ENCODE measurements at places on chromosomes 2 and 18.
A peak's percentile ranks its signal among the peaks of the same experiment; 100 is the strongest.

DNA sequence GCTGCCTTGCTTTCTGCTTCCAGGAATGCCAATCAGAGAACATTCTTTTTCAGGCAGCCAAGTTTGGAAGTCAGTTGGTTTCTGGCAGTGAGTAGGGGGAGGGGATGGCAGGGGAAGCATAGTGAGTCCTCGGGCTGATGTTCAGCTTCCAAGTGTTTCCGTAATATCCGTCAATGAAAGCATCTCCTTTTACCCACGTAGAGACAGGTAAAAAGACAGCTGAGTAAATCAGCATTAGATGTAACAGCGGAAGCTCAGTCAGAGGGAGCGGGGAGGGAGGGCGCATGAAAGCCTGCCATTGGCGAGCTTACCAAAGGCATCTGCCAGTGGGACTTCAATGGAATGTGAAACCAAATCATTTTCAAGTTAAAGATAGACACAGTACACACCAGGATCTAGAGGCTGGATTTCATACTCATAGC, 117.1 kb upstream of the DTNA start:
- no peak for DNase-seq

GRCh38 chr2:211867845-211868451, 670.7 kb downstream of the ERBB4 start:
- peak; percentile 66 for DNase-seq

- no peak for DNase-seq
These were observed 3.8 kb upstream of the IMP4 start for GRCh38 chr2:130338793-130339345.

- DNase-seq, result no peak
These were observed 241.7 kb downstream of the EPHA4 start for GRCh38 chr2:221330436-221330835.

DNA sequence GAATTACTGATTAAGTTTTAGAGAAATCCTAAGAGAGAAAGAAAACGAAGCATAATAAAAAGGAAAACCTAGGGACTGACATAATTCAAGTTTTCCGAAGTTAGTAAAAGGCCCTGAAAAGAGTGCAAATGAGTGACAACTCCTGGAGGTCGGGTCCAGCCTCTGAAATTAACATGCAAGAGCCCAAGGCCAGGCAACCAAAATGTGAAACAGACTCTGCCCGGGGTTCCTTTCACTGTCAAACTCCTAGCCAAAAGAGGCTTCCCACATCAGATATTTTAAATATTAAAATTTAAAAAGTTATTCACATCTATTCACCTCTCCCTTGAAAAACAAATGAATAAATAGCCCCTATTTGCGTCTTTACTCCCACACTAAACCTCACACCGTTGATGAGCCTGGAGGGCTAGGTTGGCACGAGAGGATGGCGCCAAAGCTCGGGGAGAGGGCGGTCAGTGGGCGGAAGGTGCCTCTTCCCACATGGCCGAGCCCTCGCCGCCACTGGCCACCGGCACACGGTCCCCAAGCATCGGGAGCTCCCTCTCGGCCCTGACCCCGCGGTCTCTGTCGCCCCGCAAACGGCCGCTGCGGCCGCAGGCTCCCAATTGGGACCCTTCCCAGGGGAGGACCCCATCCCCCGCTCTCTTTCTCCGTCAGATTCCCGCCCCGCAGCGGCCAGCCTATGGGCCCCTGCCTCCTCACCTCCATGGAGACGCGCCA, 630 bp downstream of the PPM1G start:
- no peak for DNase-seq

DNA sequence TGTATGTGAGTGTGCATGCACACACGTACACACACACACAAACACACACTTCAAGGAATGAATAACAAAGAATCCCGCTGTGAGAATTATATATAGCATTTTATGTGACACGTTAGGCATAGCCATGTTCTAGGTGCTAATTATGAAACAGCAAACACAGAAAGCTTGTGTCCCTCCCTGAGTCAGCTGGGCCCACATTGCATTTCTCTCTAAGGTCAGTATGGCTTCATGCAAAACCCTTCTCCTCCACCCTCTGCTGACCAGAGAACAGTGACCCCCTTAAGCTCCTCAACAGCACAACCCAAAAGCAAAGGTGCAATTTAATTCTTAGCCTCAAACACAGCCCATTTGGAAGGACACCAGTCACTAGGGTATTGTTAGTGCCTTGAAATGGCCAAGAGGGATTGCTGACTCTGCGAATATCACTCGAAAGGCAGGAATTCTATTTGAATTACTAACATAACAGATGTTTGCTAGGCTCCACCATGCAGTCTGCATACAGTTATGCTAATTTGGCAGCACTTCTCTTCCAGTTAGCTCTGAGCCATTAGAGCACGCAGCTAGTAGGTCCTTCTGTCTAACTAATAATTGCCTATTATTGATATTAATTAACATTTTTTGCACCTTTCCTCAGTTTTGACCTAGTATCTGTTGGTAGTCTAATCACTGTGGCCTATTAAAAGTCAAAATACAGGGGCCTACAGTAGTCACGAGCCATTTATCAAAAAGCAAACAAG, 149.0 kb downstream of the LNPK start:
- no peak for DNase-seq

DNA sequence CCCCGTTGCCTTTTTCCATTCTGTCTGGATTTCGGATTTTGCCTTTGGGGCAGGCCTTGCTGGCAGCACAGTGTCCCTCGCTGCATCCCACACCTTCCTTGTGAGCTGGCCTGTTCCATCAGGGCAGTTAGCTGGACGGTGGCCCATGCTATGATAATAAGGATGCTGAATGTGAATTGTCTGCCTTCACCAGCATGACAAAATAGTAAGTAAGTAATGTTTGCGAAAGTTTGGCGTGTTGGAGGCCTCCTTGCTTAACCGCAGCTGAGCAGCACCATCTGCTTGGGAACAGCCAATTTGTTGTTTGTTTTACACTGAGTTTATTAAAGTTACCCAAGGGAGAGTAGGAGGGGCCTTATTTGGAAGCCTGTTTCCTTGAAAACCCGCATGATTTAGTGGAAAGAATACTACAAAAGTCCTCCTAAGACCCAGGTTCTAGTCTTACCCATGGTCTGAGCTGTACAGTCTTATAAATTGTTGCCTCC, 469.7 kb upstream of the FANCL start:
- no peak for DNase-seq

DNA sequence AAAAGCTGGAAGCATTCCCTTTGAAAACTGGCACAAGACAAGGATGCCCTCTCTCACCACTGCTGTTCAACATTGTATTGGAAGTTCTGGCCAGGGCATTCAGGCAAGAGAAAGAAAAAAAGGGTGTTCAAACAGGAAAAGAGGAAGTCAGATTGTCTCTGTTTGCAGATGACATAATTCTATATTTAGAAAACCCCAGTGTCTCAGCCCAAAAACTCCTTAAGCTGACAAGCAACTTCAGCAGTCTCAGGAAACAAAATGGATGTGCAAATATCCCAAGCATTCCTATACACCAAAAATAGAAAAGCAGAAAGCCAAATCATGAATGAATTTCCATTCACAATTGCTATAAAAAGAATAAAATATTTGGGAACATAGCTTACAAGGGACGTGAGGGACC, 11.1 kb downstream of the SLC8A1 start:
- DNase-seq, result no peak

DNA sequence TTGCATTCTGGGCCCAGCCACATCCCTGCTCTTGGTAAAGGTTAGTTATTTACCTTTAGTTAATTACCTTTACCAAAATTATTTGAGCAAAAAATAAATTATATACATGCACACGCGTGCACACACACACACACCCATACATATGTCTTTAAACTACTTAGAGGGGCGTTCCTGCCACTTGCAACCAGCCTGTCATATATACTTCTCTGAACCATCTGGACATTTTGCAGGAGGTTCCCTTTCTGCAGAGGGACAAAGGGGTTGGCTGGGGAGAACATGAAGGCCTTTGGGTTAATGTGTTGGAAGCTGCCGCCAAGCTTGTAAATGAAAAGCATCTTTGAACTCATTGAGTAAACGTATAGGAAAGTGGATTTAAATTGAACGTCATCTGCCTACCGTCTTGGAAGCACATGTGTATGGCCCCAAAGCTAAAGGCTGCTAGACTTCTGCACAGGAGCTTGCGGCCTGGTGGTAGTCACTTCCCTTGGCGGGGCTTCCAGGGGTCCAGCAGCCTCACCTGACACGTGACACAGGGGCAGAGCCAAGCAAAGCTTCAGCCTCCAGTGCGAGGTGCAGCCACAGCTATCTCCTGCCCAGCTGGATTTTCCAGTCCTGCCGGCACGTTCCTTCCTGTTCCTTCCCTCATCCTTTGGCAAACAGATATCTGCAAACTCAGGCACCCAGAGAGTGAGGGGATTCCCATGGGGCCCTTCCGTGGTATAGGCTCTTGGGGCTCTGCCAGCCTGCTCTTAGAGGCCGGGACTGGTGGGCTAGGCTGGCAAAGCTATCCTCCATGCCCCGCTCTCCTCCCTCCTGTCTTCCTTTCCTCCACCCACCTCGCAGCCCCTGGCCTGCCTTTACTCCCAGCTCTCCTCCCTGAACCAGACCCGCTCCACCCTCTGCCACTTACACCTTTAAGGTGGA, 46.1 kb downstream of the SERTAD2 start:
- DNase-seq, result no peak

DNA sequence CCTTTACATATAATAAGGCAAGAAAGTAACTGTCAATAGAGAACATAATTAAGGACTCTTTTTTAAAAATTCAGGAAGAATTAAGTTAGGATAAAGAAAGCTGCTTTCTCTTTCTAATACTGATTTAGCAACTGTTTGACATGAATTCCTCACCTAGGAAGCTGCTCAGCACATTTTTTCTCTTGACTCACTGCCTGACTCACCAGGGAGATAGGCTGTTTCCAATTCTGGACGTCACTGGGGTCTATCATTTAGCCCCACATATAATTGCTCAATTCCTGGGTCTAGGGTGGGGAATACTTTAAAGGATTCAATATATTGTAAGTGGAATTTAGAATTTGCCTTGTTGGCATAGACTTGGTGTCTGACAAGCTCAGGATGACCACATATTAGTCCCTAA, 50.8 kb upstream of the UGP2 start:
- no peak for DNase-seq

- DNase-seq, result no peak
These were observed 239.5 kb upstream of the SALL3 start for GRCh38 chr18:78739882-78740677.

- no peak for DNase-seq
These were observed 19.8 kb downstream of the EIF2AK3 start for GRCh38 chr2:88607416-88607815.

GRCh38 chr2:8315531-8316165, 366.2 kb upstream of the ID2 start:
- no peak for DNase-seq

DNA sequence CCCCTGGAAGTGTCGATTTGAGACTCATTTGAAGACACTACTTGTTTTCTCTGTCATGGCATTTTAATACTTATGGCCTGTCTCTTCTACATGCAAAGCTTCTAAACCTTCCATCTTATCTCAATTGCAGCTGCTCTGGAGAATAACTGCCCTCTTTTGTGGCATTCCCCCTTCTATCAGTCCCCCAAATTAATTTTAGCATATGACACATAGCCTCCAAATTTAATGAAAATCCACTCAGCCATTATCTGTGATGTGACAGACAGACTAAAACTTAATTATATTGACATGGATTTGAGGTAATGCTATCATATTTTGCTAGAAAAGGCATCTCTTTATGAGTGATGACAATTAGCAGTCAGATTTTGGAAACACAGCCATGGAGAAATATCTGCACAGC, 71.2 kb downstream of the LRRTM1 start:
- no peak for DNase-seq

GRCh38 chr2:223078482-223078881, 26.5 kb downstream of the KCNE4 start:
- DNase-seq, result no peak

DNA sequence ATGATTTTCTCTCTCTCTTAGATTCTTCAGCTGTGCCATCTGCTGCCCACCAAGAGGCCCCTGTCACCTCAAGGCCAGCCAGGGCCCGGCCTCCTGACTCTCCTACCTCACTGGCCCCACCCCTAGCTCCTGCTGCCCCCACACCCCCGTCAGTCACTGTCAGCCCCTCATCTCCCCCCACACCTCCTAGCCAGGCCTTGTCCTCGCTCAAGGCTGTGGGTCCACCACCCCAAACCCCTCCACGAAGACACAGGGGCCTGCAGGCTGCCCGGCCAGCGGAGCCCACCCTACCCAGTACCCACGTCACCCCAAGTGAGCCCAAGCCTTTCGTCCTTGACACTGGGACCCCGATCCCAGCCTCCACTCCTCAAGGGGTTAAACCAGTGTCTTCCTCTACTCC, 9.4 kb upstream of the GMPPA start:
- no peak for DNase-seq

- no peak for DNase-seq
These were observed 19.5 kb downstream of the MGAT5 start for GRCh38 chr2:134273256-134273983.

DNA sequence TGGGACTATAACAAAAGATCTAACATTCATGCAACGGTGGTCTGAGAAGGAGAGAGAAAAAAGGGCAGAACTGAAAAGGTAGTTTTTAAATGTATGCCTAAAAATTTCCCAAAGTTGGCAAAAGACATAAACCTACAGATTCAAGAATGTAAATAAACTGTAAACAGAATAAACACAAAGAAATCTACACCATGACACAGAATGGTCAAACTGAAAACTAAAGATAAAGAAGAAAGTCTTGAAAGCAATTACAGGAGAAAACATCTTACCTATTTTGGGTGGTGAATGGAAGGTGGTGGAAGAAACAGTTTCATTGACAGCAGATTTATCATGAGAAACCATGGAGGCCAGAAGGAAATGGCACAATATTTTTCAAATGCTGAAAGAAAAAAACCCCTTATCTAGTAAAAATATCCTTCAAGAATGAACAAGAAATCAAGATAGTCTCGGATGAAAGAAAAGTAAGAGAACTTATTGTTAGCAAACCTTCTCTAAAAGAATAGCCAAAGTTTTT, 35.6 kb upstream of the ZNF397 start:
- no peak for DNase-seq

DNA sequence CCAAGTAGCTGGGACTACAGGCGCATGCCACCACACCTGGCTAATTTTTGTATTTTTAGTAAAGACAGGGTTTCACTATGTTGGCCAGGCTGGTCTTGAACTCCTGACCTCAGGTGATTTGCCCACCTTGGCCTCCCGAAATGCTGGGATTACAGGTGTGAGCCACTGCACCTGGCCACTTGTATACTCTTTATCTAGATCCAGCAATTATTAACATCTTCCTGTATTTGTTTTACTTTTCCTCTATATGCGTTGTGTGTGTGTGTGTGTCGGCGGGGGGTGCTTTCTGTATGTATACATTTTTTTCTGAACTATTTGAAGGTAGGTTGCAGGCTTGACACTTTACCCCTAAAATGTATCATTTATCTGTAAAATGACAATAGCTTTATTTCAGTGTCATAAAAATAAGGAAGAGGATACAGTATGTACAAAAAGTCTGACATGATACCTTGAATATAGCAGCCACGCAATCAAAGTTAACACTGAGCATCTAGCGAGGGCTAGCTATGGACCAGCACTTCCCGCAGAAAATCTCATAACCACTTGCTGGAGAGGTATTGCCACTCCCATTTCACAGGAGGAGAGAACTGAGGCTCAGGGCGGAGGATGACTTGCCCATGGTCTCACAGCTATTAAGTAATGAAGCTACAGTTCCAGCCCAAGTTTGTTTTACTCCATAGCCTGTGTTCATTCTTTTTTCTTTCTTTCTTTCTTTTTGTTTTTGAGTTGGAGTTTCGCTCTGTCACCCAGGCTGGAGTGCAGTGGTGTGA, 251.3 kb downstream of the MYCN start:
- DNase-seq, result no peak

Data from glomerular endothelial cell (primary cell).